ENCODE measurements at places on chromosomes 2 and 18. TPM values are rescaled to one million over a fixed set of nuclear protein-coding genes. Genes with fewer than 3 reads are reported as not detected.

The SLC4A3 gene
- total RNA-seq: not detected

The CHRNG gene
- not detected for total RNA-seq

GRCh38 chr2:54053830-54054229 lies 61.6 kb upstream of the ACYP2 start:
- H3K27me3 ChIP-seq: no peaks in the 10 kb centered on the region
- H3K27ac ChIP-seq: peak overlapping the region; percentile 64

GRCh38 chr2:20594048-20594750 lies 56.7 kb downstream of the HS1BP3 start:
- H3K36me3 ChIP-seq: no peaks in the 10 kb centered on the region
- no peak overlapping the region for H3K27ac ChIP-seq
- no peak overlapping the region for H3K4me3 ChIP-seq
- peaks cover 9% of the 10 kb centered on the region for H3K4me1 ChIP-seq

DNA sequence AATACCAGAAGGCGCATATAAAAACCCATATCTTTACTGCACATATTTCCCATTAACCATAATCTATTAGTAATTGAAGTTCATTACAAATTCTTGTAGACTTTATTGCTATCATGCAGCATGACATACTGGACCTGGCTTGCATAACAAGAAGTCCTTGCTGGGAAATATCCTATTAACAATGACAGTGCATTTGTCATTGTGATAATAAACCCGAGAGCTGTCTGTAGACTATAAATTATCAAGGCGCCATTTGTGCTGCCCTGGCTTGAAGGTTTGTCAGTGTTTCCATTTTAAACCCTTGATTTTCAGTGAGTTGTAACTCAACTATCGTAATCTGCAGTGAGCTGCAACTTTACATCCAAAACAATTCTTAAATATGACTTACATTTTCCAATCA lies 59.0 kb downstream of the HNMT start:
- H3K4me1 ChIP-seq: no peaks in the 10 kb centered on the region
- no peak overlapping the region for H3K27ac ChIP-seq
- H3K36me3 ChIP-seq: no peaks in the 10 kb centered on the region
- no peaks in the 10 kb centered on the region for H3K27me3 ChIP-seq

DNA sequence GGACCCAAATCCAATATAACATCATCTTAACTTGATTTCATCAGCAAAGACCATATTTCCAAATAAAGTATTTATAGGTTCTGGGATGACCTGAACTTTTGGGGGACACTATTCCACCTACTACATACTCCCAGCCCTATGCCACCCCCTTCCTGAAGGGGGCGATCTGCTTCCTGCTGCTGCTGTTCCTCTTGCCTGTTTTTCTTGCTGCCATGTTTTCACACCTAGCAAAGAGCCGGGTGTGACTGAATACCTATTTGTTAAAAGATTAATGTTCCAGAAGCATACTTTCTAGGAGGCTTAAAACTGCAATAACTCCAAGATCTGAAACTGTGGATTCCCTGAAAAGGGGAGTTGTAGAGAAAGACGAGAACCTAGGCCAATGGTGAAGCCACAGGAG lies 89.7 kb downstream of the ICOS start:
- no peak for DNase-seq
- H3K27me3 ChIP-seq: no peaks in the 10 kb centered on the region
- peak overlapping the region; percentile 79 for H3K27ac ChIP-seq

- no peaks in the 10 kb centered on the region for H3K4me1 ChIP-seq
- no peak for DNase-seq
- no peak overlapping the region for H3K27ac ChIP-seq
- H3K36me3 ChIP-seq: peaks cover 2% of the 10 kb centered on the region
These were observed 16.7 kb downstream of the EXOC6B start for GRCh38 chr2:72809095-72809494.

DNA sequence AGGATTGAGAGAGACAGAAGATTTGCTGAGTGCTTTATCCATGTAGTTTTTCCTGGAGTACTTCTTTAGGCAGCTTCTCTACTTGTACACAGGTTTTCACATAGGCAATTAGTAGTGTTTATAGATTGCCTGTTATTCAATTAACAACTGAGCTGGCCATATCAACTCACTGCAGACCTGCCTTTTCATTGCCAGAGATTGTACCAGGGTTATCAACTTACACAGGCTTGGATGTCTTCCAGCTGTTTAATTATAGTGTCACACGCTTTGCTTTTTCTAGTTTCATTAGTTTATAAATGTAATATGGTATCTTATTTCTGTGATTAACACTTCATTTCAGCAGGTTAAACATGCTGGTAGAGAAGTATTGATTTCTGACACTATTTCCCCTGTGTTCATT lies 125.9 kb downstream of the GPD2 start:
- no peak overlapping the region for H3K27ac ChIP-seq
- H3K36me3 ChIP-seq: peaks cover 22% of the 10 kb centered on the region
- H3K27me3 ChIP-seq: no peaks in the 10 kb centered on the region
- peaks cover 5% of the 10 kb centered on the region for H3K4me1 ChIP-seq
